Suprapubic skin (tissue), 4 donors: ENCODE measurements at places on chromosomes 2 and 18. TPM values are rescaled to one million over a fixed set of nuclear protein-coding genes. Genes with fewer than 3 reads are reported as not detected.

Gene ALLC
- total RNA-seq, result not detected

Gene NYAP2
- total RNA-seq, result not detected

Gene ZNF385B
- 1.7 TPM for total RNA-seq

Gene CD226
- 0.23 TPM for total RNA-seq

Gene NEUROD1
- not detected for total RNA-seq

Gene SLC4A3
- 3.2 TPM for total RNA-seq

Gene RTP5
- not detected for total RNA-seq

Gene MAP3K19
- not detected for total RNA-seq

Gene LNPK
- total RNA-seq, result 23.1 TPM

Gene VAMP8
- 85.5 TPM for total RNA-seq

Gene BCS1L
- total RNA-seq, result 40.1 TPM

Gene LRPPRC
- 46.1 TPM for total RNA-seq

Gene RAX
- total RNA-seq, result not detected

Gene CD28
- total RNA-seq, result not detected

Gene MC2R
- total RNA-seq, result not detected

Gene ALMS1
- total RNA-seq, result 23.3 TPM

Gene CCDC85A
- total RNA-seq, result 3.2 TPM

Gene ACMSD
- 0.56 TPM for total RNA-seq
